ENCODE measurements at places on chromosomes 4 and X.

GRCh38 chr4:121165206-121165605, 1.1 kb upstream of the TNIP3 start:
- no peak for DNase-seq

GRCh38 chrX:96578781-96579180, 105.9 kb upstream of the DIAPH2 start:
- DNase-seq, result no peak

GRCh38 chrX:40778861-40779575, 43.7 kb upstream of the MED14 start:
- no peak for DNase-seq

- no peak for DNase-seq
These were observed 156.4 kb upstream of the PCDH10 start for GRCh38 chr4:132992686-132993085.

DNA sequence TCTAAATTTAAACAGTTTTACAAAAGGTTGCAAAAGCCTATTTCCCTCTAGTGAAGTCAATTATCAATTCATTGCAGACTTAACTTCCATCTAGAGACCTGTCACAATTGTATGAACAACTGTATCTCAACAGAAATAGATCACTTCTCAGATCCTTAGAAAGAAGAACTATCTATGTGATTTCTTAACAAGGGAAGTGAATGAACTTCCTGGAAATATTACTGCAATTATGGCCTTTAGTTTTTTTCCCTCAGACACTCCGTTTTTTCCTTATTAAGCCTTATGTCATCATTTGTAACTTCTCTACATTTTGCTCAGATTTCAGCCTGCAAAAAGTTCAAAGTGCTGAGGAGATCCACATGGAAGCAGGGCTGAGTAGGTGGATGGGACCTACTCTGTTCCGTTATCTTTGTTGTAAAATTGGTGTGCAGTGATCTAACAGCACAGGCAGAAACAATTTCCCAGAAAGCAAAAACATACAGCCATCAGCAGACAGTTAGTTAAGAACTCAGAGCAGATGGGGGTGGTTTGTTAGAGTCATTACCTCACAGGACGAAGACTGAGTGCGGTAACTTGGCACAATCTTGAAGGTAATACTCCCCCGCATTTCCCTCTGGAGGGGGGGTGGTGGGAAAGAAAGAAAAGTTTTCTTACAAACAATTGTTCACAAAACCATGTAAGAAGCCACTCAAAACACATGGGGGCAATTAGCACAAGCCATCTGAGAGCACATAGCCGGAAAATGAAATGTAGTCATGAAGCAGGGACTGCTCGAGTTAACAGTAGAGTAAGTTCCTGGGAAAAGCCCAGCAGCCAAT, 112.3 kb downstream of the NYX start:
- DNase-seq, result no peak

DNA sequence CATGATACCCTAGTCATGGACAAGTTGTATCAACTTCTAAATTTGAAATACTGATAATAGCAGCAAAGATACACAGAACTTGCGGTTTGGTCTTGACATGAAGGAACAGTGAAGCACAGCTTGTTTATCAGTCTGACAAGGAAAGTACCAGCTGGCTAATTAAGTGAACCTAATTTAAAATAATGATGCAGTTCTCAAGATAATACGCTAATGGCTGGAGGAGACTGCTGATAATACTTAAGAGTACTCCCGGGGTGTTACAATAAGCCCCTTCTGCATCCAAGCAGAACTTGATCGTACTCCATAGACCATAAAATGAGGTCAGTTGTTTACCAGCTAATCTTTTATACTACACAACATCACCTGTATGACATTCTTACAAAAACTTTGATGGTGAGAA, 697.5 kb downstream of the FSTL5 start:
- DNase-seq, result no peak

DNA sequence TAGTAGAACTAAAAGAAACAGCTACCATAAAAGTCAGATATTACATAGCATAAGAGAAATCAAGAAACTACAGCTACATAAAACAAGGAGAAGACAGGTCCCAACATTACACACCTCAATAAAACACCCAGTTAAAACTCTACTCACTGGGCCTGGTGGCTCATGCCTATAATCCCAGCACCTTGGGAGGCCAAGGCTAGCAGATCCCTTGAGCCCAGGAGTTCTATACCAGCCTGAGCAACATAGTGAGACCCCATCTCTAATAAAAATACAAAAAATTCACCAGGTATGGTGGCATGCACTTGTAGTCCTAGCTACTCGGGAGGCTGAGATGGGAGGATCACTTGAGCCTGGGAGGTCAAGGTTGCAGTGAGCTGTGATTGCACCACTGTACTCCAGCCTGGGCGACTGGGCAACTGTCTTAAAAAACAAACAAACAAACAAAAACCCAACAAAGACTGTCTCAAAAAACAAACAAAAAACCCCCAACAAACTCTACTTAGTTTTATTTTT, 15.2 kb upstream of the TXLNG start:
- no peak for DNase-seq

Data from stimulated activated CD4-positive, alpha-beta T cell treated with anti-CD3 and anti-CD28 coated beads, Interleukin-15, amount 100 ng/mL, for 1 hour (primary cell).